ENCODE measurements at places on chromosomes 1 and 21.

DNA sequence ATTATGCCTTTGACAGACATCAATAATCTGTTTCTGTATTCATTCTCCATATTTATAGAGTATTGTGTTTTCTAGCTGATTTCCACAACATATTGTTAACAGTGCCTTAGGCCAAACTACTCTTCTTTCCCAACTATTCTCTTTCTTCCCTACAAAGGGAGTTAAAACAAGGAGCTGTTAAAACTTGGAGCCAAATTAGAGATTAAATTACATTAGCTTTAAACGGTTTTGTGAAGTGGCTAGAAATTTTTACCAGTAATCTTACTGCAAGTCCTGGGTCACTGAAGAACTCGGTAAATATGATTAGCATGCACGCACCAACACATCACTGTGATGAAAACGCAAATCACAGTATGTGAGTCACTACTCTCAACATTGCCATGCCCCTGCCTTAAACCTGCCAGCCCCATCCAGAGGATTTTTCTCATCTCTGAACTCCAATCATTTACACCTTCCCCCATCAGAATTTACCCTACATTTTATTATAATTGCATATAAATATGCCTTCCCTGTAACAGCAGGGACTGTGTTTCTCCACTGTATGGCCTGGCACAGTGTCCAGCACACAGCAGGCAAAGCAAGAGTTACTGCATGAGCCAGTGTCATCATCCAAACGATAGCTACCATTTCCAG lies 1.5 kb upstream of the PRDX6 start:
- no peak for DNase-seq

GRCh38 chr1:39788758-39789570 lies at the start of gene BMP8B:
Gene BMP8B, minus strand, starts transcription at chr1:39788865. Its CDS starts 380 bp downstream, at chr1:39788485.
- DNase-seq, result peak; percentile 48

GRCh38 chr1:209853676-209854075 lies 25.9 kb downstream of the UTP25 start:
- DNase-seq, result no peak

DNA sequence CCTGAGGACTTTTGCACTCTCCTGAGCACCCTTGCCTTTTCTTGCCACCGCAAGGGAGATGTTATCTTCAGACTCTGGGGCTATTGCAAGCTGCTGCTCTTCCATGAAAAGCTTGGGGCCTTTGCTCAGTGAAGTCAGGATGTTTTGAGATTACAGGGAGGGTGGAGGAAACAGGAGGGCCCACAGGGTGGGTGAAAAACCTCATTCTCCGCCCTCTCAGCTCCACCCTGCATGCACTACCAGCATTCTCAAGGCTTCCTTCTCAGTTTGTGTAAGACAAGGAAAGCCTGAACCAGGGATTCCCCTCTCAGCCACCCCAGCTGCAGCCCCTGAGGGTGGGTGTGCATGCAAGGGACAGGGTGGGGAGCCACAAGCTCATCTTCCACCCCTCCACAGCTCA lies 25.8 kb upstream of the ZNF648 start:
- DNase-seq, result no peak

GRCh38 chr1:203342192-203342940 lies 8.6 kb downstream of the FMOD start:
- DNase-seq, result peak; percentile 60

GRCh38 chr1:46819335-46819734 lies 20.5 kb downstream of the CYP4B1 start:
- no peak for DNase-seq

DNA sequence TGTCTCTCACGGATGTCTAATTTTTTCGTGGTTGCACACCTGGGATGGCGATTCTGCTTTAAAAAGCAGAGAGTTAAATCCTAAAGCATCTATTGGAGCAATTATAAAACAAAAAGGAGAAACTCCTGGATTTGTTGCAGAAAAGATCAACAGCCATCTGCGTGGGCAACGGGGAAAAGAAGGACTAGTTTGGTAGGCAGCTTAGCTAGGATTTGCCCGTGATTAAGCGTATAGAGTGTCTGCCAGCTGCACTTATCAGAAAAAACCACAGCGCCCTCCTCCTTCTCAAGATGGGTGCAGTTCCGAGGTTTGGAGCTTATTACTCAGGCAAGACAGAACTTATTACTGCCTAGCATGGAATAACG lies 526 bp upstream of the SLC25A24 start:
- DNase-seq, result peak; percentile 59

GRCh38 chr1:227390525-227390924 lies 72.2 kb upstream of the CDC42BPA start:
- DNase-seq, result no peak

- DNase-seq, result no peak
Observed at GRCh38 chr1:93662481-93663207, 19.0 kb downstream of the BCAR3 start.

Measured in CD4-positive, alpha-beta T cell treated with Interferon alpha-2 for 1 hour (primary cell).